ENCODE measurements at places on chromosomes 4 and X. TPM values are rescaled to one million over a fixed set of nuclear protein-coding genes. Genes with fewer than 3 reads are reported as not detected.

PWWP3B gene
- total RNA-seq = 11.5 TPM

HAND2 gene
- total RNA-seq = 151 TPM

DCAF8L2 gene
- not detected for total RNA-seq

RASSF6 gene
- not detected for total RNA-seq

KIF4A gene
- 0.84 TPM for total RNA-seq

PPARGC1A gene
- total RNA-seq = 77.5 TPM

DNA sequence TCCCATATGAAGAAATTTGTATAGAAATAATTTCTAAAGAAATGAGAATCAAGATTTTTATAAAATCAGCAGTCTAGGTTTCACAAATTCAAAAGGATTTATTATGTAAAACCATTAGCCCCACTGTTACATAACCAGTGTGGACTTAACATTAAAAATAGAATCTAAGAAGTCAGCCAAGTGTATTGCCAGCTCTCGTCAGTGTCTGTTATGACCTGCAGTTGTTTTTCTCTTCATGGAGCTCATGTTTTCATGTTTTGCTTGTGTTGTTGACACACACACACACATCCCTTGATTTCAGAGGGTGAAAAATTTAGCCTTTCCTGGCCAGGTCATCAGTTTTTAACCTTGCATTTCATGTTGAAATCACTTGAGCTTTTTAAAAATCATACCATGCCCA, 39.5 kb downstream of the USP38 start:
- DNase-seq = no peak

GRCh38 chr4:136392576-136392975, 1139.7 kb downstream of the PCDH18 start:
- no peak for DNase-seq

DNA sequence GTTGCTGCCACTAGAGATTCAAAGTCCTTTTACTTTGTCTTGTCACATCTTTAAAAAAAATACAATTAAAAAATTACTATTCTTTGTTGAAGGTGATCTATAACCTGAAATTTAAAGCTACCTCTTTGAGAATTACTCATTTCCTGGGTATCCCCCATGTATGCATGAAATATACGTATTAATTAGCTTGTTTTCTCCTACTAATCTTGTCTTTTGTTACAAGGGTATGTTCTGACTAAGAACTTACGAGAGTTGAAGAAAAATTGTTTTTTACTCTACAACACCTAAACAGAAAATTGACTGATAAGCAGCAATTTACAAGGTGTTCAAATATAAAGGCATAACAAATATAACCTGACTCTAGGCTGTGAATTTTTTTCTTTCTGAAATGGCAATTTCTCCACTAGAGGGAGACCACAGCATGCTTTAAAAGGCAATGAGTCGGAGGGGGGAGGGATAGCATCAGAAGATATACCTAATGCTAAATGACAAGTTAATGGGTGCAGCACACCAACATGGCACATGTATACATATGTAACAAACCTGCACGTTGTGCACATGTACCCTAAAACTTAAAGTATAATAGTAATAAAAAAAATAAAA, 249.6 kb downstream of the OPHN1 start:
- no peak for DNase-seq

DNA sequence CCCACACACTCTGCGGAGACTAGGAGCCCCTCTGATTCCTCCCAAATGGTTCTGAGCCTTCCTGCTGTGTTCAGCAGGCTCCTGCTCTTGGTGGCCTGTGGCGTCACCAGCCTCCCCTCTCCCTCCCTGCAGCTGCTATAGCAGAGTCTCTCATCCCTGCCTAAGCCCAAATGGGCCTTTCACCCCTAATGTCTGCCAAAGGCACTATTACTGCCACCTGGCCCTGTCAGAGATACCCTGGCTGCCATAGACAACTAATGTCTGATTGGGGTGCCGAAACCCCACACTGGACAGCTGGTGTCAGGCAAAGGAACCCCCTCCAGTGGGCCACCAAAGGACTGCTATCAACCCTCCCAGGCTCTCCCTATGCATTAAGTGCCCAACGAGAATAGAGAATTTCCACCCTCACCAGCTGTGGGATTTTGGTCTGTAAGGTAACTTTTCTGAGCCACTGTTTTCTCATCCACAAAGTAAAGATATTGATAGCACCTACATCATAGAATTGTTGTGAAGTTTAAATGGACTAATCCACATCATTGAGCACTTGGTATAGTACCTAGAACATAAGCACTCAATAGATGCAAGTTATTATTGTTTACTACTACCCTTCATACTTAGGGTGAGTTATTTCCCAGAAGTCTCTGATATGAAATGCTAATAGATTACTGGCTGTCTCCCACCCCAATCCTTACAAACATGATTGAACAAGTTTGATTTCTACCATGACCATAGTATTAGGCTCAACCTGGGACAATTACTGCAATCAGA, 421.3 kb downstream of the MID1IP1 start:
- DNase-seq = no peak

GRCh38 chr4:53094040-53094439, 231.9 kb downstream of the RASL11B start:
- no peak for DNase-seq

- DNase-seq = no peak
These were observed 279.9 kb downstream of the PPP3CA start for GRCh38 chr4:101067383-101067782.

DNA sequence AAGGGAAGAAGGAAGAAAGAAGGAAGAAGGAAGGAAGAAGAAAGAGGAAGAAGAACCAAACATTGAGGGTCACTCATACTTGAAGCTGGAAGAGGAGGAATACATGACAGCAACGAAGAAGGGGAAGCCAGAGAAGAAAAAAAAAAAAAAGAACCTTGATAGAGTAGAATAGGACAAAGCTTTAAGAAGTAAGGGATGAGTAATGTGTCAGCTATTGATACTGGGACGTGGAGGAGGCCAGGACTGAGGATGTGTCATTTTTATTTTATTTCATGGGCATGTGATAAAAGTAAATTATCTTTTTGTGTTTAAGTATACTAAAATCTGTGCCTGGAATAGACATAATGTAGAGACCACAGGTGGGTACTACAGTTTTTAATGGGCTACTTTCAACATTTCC, 6.4 kb downstream of the EDA2R start:
- DNase-seq = no peak

DNA sequence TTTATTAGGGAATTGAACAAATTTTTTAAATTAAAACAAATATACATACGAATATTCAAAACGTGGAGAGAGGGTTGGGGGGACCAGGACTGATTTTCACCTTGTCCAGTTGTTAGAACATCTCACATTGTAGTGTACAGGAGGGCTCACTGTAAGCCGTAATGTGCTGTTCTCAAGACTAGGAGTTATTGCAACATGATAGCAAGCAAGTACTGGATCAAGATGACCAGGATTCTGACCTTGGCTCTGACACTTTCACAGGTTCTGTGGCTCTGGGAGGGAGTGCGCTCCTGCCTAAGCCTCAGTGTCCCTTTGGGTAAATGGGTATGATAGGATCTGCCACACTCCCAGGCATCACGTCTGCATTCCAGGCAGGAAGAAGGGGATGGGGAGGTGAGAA, 59.0 kb downstream of the SORCS2 start:
- DNase-seq = no peak

GRCh38 chr4:72555377-72555831, 13.6 kb downstream of the ADAMTS3 start:
- no peak for DNase-seq

GRCh38 chrX:129653181-129653970, 1.4 kb downstream of the APLN start:
- DNase-seq = no peak

DNA sequence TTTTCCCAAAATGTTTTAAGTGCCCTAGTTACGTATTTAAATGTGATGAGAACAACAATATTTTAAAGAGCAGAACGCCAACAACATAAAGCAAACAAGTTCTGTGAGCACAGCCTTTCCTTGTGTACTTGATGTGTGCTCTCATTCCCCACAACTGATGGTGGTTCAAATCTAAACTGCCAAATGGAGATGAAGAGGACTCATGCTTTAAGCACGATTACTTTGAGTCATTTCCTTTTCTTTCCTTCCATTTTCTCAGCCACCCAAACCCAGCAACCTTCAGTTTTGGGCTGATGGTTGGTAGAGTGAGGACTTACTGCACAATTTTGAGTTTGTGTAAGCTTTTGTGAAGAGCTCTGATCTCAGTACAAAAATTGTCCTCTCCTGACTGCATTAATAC, 1.7 kb downstream of the NSD2 start:
- DNase-seq = no peak

GRCh38 chr4:97027728-97028410, 1115.4 kb downstream of the STPG2 start:
- DNase-seq = no peak

DNA sequence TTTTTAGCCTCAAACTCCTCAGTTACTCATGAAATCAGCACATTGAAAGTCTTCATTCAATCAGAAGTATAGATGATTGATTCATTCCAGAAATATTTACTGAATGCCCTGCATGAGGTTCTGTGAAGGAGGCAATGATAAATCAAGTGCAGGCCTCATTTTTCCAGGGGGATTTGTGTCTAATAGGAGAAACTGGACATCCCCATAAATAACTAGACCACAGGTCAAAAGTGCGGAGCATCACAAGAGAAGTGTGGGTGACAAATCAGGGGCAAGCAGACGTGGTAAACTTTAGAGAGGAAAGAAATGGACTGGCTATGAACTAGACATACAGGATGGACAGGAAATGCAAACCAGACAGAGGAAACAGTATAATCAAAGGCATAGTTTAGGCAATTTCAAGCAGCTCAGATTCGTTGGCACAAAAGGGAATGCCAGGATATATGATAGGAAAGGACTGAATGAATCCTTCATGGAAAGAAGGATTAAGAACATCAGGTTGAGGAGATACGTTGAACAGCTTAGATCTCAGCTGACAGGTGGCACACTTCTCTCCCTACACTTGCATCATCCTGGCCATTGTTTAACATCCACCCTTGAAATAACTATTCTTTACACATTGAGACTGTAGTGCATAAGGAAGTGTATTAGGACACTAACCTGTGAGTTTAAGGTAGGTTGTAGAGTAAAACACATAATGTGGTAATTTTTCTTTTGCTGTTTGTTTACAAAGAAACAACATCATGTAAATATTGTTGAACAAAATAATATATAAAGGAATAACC, 69.6 kb upstream of the RASGEF1B start:
- DNase-seq = no peak

GRCh38 chrX:71438750-71439149, 72.6 kb downstream of the TAF1 start:
- no peak for DNase-seq

- no peak for DNase-seq
These were observed 1456.9 kb downstream of the TECRL start for GRCh38 chr4:62952366-62952765.

DNA sequence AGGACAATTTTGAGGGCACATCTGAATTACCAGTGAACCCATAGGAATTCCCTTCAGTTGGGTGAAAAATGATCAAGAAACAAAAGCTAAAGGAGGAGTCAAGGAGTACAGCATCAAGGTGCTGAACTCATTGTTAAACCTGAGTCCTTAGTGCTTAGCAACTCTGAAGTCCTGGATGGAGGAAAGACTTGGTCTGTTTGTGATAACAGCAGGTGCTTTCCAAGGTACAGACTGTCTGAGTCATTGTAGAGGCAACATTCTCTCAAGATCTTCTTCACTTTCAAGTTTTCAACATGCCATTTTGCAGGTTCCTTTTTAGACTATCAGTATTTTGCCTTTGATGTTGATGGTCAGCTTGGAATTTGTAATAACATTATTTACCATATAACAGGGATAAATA, 293.9 kb downstream of the AFF2 start:
- DNase-seq = no peak

- peak; percentile 87 for DNase-seq
These were observed 550 bp downstream of the CBR4 start for GRCh38 chr4:169009286-169010124.

DNA sequence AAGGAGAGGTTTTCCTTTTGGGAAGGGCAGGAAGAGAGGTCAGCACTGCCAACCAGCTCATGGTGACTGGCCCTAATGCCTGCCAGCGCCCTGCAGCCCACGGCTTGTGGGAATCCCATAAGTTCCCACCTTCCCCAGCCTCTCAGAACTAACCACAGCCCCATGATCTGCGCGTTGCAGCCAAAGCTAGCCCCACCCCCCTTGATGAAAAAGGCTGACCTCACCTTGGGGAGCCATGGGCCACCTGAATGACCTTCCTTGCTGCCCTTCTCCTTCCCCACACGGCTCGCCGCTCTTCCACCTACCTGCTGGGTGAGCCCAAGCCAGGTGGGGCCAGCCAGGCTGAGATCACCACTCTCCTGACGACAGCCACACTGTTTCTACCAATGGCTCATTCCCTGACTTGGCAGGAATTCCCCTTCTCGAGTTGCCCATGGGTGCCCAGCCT, 3.9 kb upstream of the ELF4 start:
- no peak for DNase-seq

- no peak for DNase-seq
These were observed 12.0 kb upstream of the RBBP7 start for GRCh38 chrX:16882169-16882568.

DNA sequence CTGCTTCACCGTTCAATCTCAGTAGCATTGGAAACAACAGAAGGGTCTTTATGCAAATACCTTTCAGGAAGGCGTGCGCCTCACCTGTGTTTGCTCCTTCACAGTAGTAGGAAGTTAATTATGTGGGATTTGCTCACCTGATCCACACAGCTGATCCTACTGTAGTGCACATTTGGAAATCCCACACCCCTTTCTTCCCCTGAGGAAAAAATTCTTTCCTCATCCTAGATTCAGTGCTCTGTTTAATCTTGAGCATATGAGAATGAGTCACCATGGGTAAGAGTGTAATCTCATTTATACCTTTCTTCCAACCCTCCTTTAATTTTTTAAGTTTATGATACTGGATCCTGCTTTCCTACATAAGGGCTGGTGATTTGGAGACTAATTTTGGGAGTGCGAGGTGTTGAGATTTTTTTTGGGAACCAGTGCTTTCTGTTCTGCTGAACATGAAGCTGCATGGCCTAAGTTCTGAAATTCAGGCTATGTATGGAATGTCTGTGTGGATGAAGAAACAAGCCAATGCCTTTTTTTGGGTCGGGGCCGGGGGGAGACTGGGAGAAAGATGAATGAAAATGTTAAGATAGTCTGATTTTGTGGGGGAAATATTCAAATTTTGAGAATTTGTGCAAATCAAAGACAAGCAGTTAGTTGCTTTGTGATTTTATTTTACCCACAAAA, 19.0 kb downstream of the GAB1 start:
- no peak for DNase-seq

- DNase-seq = no peak
These were observed 91.2 kb upstream of the GPR50 start for GRCh38 chrX:151085207-151085606.

- no peak for DNase-seq
These were observed 111.2 kb downstream of the QDPR start for GRCh38 chr4:17400686-17401085.

GRCh38 chrX:68261060-68261672, 172.1 kb downstream of the OPHN1 start:
- DNase-seq = no peak

Measured in Right ventricle myocardium inferior (tissue), 1 donor.